ENCODE measurements at places on chromosomes 3 and 15. TPM values are rescaled to one million over a fixed set of nuclear protein-coding genes. Genes with fewer than 3 reads are reported as not detected.

ADAMTS17 gene
- polyA plus RNA-seq: 2.1 TPM

MELTF gene
- not detected for polyA plus RNA-seq

PP2D1 gene
- polyA plus RNA-seq: not detected

GRK7 gene
- polyA plus RNA-seq: not detected

ERICH6 gene
- not detected for polyA plus RNA-seq

TIGIT gene
- not detected for polyA plus RNA-seq

SHC4 gene
- 2.9 TPM for polyA plus RNA-seq

OXTR gene
- 3.7 TPM for polyA plus RNA-seq

PPP1R14D gene
- not detected for polyA plus RNA-seq
